ENCODE measurements at places on chromosomes 12 and 14.

DNA sequence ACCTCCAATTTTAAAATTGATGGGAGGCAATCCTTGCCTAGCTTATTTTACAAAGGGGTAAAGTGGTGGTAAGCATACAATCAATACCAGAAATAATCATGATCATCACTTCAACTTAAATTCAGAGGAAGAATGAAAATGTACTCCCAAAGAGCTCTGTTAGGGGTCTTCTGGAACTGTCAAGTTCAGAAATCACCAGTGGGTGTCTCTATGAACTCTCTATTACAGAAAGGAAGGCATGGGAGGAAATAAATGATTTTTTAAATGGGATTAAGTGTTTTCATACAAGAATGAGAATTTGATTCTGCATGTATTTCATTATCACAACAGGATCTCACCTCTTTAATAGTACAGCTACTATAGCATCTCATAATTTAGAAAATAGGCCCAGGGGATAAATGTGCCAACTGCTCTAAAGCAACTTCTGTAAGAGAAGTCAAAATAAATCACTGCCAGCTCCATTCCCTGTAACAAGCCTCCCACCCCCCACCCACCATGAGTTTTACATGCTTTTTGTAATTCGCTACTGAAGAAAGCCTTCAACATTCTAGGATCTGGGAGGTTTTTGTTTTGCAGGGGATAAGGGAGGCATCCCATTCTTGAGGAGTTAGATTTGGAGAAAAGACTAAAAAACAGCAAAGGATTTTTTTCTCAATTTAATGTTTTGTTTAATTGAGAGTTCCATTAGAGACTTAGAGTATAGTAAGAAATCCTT, 9.7 kb downstream of the DCP1B start:
- no peak for DNase-seq

DNA sequence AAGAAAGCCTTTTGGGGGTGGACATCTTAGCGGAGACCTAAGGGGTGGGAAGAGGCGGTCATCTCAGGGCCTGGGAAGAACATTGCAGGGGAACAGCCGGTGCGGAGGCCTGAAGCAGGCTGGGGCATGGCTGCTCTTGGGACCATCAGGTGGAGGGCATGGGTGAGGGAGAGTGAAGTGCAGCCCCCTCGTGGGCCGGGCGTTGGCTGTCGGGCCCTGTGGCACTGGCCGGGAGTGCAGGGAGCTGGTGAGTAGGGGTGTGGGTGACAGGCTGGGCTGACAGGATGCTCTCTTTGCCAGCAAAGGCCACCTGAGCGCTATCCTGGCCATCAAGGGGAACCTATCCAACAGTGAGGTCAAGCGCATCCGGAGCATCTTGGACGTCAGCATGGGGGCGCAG, 11.7 kb downstream of the TNFAIP2 start:
- no peak for DNase-seq

- peak; percentile 63 for DNase-seq
Observed at GRCh38 chr14:59507063-59507751, 22.9 kb downstream of the JKAMP start.

DNA sequence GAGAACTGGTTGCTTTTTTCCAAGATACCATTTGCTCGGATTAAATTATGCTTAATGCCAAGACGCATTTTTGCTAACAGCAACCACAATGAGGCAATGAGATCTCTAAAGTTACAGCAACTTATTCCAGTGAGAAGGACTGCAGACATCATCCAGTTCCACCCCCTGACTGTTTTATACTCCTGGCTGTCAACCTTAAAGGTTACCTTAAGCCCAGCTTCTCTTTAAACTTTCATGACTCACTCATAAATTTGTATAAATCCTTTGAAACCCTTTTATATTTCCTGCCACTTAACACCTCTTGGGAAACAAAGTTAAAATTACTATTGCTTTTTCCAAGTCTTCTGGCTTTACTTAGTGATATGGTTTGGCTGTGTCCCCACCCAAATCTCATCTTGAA, 80.2 kb downstream of the TMTC1 start:
- DNase-seq, result no peak

- DNase-seq, result no peak
Observed at GRCh38 chr14:90777830-90778485, 38.3 kb downstream of the TTC7B start.

DNA sequence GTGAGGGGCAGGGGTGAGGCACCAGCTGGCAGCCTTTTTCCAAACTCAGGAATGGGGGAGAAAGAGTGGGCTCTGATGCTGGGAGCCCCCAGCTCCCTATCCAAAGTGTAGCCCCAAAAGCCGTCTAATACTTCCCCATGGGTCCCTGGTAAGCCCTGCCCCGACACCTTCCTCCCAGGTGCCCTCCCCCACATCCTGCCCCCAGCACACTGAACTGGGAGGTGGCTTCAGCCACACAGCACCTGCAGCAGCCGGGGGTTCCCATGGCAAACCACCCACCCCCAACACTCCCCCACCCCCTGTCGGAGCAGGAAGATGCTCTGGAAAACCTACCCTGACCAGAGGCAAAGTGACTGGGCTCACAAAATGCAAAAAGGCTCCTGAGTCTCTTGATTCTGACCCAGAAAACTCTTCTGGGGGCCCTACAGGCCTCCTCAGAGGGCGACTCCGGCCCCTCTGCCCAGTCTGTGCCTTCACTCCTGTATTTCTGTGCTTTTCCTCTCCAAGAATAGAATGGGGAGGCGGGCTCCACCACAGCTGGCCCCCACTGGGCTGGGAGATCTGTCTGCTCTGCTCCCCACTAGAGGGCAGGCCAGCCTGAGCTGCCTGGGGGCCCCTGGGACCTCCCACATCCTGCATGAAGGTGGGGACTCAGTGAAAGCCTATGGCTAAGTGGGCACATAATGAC, 81.6 kb downstream of the ITPK1 start:
- DNase-seq, result peak; percentile 50

DNA sequence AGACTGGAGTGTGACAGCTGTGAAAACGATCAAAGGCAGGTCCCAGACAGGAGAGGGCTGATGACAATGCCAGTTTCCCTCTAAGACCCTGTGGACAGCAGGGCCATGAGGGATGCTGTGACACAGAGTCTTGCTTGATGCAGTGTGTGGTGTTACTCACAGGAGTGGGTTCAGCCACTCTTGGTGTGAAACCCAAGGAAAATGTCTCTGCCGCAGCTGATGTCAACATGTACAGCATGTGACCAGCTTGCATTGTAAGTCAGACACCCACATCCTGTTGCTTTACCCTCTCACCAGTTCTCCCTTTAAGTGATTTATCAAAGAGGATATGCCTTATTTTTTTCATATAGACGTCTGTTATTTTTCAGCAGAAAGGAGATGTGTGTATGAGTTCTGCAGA, 268.6 kb downstream of the BTG1 start:
- peak; percentile 89 for DNase-seq

DNA sequence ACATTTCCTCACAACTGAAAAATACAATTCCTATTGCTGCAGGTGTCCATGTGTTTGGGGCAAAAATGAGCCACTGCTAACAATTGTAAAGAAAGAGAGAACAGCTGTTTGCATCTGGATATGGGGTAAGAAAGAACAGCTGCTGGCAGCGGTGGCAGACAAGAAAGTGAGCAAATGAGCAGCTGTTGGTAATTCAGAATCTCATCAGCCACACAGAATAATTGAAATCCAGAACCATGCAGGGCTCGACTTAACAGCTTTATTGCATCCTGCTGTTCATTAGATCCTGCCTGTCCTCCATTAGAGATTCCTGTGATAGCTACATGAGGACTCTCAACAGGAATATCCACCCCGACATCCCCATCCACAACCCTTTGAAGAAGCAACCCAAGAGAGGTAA, 62.5 kb upstream of the TSPAN8 start:
- no peak for DNase-seq

DNA sequence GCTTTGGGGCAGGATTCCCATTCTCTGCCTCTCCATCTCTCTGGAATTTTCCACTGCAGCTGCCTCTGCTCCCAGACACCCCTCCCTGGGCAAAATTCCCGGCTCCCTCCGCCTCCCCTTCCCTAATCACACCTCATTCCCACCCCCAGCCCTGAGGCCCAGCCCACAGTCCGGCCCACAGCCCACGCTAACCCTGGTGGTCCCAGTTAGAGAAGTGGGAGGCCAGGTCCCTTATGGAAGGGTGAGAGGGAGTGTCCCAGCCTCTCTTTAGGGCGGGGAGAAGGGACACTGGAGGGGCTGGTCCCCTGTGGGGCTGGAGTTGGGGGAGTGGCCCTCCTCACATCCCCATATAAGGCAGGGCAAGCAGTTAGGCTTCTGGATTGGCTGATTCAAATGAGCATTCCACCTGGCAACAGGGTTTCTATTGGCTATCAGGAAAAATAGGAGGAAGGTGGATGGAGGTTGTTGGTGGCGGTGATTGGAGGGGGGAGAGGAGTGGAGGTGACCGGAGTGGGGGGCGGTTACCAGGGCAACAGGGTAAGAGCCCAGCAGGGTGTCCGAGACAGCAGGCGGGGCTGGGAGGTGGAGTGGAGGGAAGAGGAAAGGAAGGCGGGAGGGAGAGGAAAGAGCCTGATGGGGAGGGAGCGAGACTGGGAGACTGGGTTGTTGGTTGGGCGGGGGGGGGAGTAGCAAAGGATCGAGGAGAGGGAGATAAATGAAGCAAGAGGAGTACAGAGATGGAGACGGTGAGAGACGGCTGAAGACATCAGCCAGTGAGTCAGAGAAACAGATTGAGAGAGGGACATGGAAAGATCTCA, 1.9 kb upstream of the PTMS start:
- peak; percentile 62 for DNase-seq

- no peak for DNase-seq
Observed at GRCh38 chr12:47983541-47984115, 20.2 kb downstream of the TMEM106C start.

- DNase-seq, result no peak
Observed at GRCh38 chr12:103278329-103278728, 217.4 kb downstream of the C12orf42 start.

GRCh38 chr14:23354990-23355389, 2.3 kb upstream of the SLC22A17 start:
- no peak for DNase-seq

DNA sequence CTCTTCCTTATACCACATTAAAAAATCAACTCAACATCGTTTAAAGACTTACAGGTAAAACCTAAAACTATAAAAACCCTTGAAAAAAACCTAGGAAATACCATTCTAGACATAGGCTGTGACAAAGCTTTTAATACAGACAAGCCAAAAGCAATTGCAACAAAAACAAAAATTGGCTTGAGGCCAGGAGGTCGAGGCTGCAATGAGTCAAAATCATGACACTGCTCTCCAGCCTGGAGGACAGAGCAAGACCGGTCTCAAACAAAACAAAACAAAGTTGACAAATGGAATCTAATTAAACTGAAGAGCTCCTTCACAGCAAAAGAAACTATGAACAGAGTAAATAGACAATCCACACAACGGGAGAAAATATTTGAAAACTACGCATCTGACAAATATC, 1057.8 kb downstream of the FSCB start:
- no peak for DNase-seq

DNA sequence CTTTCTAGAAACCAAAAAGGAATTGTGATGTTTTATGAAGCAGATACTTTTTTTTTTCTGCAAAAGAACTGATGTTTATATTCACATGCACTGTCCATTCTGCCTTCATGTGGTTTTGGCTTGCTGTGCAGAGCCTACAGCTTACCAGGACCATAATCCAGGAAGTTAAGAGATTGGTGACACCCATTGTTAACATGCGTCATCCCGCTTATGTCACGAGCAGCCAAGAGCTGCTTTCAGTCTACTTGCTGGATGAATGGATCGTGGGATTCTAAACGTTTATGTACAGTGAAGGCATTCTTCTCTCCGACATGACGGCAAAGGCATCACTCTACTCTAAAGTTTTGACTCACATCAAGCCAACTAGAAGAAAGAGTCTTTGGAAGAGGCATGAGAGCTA, 76.6 kb downstream of the PAX9 start:
- no peak for DNase-seq

DNA sequence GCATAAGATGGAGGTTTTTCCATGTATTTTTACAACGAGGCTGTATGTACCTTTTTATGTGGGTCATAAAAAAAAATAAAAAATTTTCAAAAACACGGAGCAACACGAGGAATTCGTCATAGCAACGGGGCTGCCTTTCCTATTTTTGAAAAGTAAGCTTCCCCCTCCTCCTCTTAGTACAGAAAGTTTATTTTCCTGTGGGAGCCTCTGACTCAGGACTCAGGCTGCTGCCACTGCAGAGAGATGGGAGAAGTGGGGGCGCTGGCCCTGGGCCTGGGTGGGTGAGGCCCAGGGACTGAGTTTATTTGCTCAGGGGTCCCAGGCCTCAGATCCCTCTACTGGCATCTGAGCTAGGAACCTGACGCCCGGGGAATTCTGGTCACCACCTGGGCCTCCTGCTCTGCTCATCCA, 10.2 kb upstream of the CMKLR1 start:
- no peak for DNase-seq

DNA sequence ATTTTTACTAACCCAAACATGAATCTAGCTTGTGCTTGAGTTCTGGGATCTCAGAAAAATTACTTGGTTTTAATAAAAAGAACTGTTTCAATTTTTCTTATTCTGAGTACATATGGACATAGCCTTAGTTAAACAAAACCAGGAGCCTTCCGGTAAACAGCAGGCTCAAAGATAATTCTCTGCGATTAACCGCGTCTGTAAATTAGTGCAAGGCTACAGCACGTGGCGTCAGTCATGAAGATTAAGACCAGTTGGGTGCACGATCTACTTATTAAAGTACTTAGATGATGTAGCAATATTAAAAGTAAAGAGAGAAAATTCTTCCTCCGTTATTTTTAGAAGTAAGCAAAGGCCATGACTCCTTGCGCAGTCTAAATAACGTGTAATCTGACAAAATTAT, 700 bp downstream of the KCNJ8 start:
- no peak for DNase-seq

DNA sequence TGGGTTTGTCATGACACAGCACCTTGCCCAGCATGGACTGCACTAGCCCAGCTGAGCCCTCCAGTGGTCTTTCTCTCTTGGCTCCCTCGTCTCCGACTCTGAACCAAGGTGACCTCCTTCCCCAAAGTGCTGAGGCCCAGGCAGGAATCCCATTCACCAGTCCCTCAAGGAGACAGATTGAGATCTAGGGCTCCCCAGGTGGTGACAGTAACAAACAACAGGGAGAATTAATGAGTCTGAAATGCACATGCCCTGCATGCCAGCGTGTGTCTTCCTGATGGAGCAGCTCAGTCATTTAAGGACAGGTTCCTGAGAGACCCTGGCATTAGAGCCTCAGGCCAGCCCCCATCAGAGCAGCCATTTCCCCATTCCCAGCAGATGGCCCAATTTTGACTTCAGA, 51.4 kb upstream of the OAS1 start:
- DNase-seq, result no peak

GRCh38 chr12:53948650-53949593, 5.8 kb upstream of the HOXC12 start:
- DNase-seq, result no peak

GRCh38 chr14:49049711-49050110, 536.5 kb downstream of the RPS29 start:
- DNase-seq, result no peak

All from activated CD4-positive, alpha-beta T cell treated with anti-CD3 and anti-CD28 coated beads, Interleukin-2, amount 10 ng/mL, durations not matched to agents 7 days and 5 days (primary cell).